H4 (cell line): ENCODE measurements at places on chromosomes 4 and X. TPM values are rescaled to one million over a fixed set of nuclear protein-coding genes. Genes with fewer than 3 reads are reported as not detected.

EPHA5 gene
- total RNA-seq = 8.9 and 14.2 TPM in 2 replicates

PRKG2 gene
- total RNA-seq = 0.02 and 0.08 TPM in 2 replicates

TKTL2 gene
- total RNA-seq = not detected in 2 replicates

FAM9B gene
- total RNA-seq = not detected in 2 replicates

RNF150 gene
- 2.4 and 3.1 TPM in 2 replicates for total RNA-seq

SULT1E1 gene
- 1.6 and 3.1 TPM in 2 replicates for total RNA-seq

DTHD1 gene
- not detected in 2 replicates for total RNA-seq

MAP9 gene
- total RNA-seq = 9.9 and 15.2 TPM in 2 replicates

CCDC158 gene
- total RNA-seq = not detected in 2 replicates

MGARP gene
- 0.72 TPM in 1 of 2 replicates, not detected in the other for total RNA-seq

DDX60 gene
- total RNA-seq = 20.0 and 30.2 TPM in 2 replicates

F11 gene
- not detected in 2 replicates for total RNA-seq

ARSD gene
- total RNA-seq = 9.0 and 13.3 TPM in 2 replicates

SLC9B1 gene
- total RNA-seq = not detected in 2 replicates

SCML1 gene
- 12.3 and 16.3 TPM in 2 replicates for total RNA-seq

CXCR3 gene
- not detected in 2 replicates for total RNA-seq

FLNA gene
- total RNA-seq = 409 and 458 TPM in 2 replicates

GPRASP1 gene
- 0.08 and 0.19 TPM in 2 replicates for total RNA-seq
